ENCODE measurements at places on chromosomes 5 and 9. TPM values are rescaled to one million over a fixed set of nuclear protein-coding genes. Genes with fewer than 3 reads are reported as not detected.

The TXNDC15 gene
- total RNA-seq, result 82.0 TPM

The SNX24 gene
- 21.0 TPM for total RNA-seq

The PCDHA1 gene
- 7.5 TPM for total RNA-seq

The KCNV2 gene
- total RNA-seq, result not detected

The CNOT8 gene
- total RNA-seq, result 60.9 TPM

The STPG3 gene
- not detected for total RNA-seq

The TLR4 gene
- 8.4 TPM for total RNA-seq

The EQTN gene
- 0.73 TPM for total RNA-seq

The TMEFF1 gene
- total RNA-seq, result 38.7 TPM

The UBLCP1 gene
- 18.2 TPM for total RNA-seq

The ZNF618 gene
- total RNA-seq, result 23.9 TPM

The GFPT2 gene
- total RNA-seq, result 38.2 TPM

The CARD9 gene
- 1.9 TPM for total RNA-seq

The DELE1 gene
- total RNA-seq, result 50.6 TPM

The SPOCK1 gene
- total RNA-seq, result 40.5 TPM

The ASS1 gene
- 37.8 TPM for total RNA-seq

The NR4A3 gene
- total RNA-seq, result 1.3 TPM

The C9orf50 gene
- total RNA-seq, result not detected

The CORO2A gene
- 2.7 TPM for total RNA-seq

The PARP8 gene
- 55.0 TPM for total RNA-seq

The TMEM174 gene
- not detected for total RNA-seq

The FAM163B gene
- 2.7 TPM for total RNA-seq

The OBP2B gene
- not detected for total RNA-seq

The SLC34A1 gene
- not detected for total RNA-seq

The ARSI gene
- 1.4 TPM for total RNA-seq

The ZNG1A gene
- 37.8 TPM for total RNA-seq

The FBP2 gene
- not detected for total RNA-seq

The MARCHF6 gene
- total RNA-seq, result 228 TPM

The HCN1 gene
- total RNA-seq, result 32.5 TPM

The TCF7 gene
- total RNA-seq, result 1.5 TPM

The SLC36A2 gene
- not detected for total RNA-seq

The ADAMTSL2 gene
- 1.8 TPM for total RNA-seq

The PCDHB3 gene
- total RNA-seq, result 19.7 TPM

The PLPPR1 gene
- total RNA-seq, result 65.3 TPM

The SPEF2 gene
- 31.2 TPM for total RNA-seq

The BAAT gene
- total RNA-seq, result not detected

The C5 gene
- 10.9 TPM for total RNA-seq

The ZNF622 gene
- total RNA-seq, result 15.8 TPM

The RMRP gene
- 172,488 TPM for total RNA-seq

The LRRC26 gene
- total RNA-seq, result 0.91 TPM

The NCS1 gene
- total RNA-seq, result 85.0 TPM

The ABCA1 gene
- total RNA-seq, result 19.1 TPM

The ISCA1 gene
- total RNA-seq, result 55.4 TPM

The PAEP gene
- total RNA-seq, result not detected

The PDGFRB gene
- 37.9 TPM for total RNA-seq

The PCDHB10 gene
- 15.6 TPM for total RNA-seq

The FOXD4L5 gene
- 0.64 TPM for total RNA-seq

The DMRT2 gene
- 0.45 TPM for total RNA-seq

The AHRR gene
- 1.5 TPM for total RNA-seq

The MUSK gene
- total RNA-seq, result 0.27 TPM

The RARS1 gene
- 93.4 TPM for total RNA-seq

All from cerebellum (tissue), 4 donors.